ENCODE measurements at places on chromosomes 3 and 15. TPM values are rescaled to one million over a fixed set of nuclear protein-coding genes. Genes with fewer than 3 reads are reported as not detected.

GRCh38 chr3:63993653-63994079, 29.6 kb downstream of the PSMD6 start:
- DNase-seq: peak; percentile 77

DNA sequence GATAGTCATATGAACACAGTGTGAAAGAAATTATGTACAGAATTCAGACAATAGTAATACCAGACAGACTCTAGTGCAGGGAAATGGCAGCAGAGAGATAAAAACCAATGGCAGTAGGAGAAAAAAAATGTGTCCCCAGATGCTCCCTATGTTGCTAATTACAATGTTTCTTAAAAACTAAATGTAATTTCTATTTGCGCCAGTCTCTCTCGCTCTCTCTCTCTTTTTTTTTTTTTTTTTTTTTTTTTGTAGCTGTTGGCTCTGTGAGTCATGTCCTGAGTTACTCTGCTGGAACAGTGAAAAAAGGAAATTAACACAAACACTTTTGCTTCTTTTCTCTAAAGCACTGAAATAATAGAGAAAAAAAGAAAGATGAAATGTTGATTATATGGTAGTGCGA, 871.9 kb downstream of the GBE1 start:
- DNase-seq: no peak

CD80 gene
- not detected for total RNA-seq

DNA sequence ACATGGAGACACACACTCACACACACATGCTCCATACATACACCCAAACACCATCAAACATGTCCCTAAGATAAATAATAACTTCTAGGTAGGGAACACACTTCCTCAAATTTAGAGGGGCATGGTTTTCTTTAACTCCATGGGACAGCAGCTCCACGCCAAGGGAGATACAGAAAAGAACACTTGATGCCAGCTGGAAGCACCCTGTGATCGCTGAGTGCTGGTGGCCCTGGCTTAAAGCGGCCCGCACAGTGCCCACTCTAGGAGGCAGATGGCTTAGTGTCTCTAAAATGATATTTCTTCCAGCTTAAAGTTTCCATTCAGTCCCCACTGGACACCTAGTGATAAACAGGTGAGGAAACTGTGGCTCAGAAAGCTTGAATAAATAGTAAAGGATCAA, 232.9 kb downstream of the UACA start:
- no peak for DNase-seq

CHRNB4 gene
- total RNA-seq: not detected

- no peak for DNase-seq
Measured at GRCh38 chr3:78969483-78969882, 798.3 kb downstream of the ROBO1 start.

DNA sequence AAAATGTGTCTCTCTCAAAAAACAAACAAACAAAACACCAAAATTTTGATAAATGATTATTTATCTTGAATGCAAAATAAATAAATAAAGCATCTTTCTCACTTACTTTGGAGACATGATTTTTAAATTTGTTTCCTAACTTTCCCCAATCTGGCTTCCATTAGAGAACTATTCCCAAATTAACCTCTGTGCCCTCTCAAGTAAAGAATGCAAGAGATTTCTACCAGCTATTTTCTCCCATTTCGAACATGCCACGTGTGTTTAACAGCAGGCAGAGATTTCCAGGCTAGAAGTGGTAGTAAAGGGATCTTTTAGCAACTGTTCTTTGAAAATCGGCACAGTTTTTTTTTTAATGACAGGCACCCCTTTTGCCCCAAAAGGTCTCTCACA, 269.1 kb downstream of the SHQ1 start:
- no peak for DNase-seq

SLC6A1 gene
- not detected for total RNA-seq

DNA sequence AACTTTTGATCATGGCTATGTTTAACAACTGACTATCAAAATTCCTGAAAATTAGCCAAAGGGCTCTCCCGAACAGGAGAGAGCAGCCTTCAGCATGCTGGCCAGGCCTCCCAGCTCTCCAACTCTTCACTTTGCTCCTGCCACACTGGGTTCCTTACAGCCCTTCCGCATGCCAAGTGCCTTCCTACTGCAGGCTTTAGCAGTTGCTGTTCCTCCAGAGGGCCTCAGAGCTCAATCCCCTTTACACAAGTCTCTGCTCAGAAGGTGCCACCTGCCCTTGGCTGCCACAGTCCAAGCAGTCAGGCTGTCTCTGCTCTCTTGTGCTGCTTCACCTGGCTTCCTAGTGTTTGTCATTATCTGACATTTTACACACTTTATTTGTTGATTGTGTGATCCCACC, 553.1 kb upstream of the PPP2R3A start:
- DNase-seq: no peak

GRCh38 chr3:141575879-141576743, 89.3 kb downstream of the RASA2 start:
- peak; percentile 28 for DNase-seq

ERICH6 gene
- under 0.01 TPM for total RNA-seq

- no peak for DNase-seq
Measured at GRCh38 chr3:111112913-111113312, 41.3 kb downstream of the NECTIN3 start.

DNA sequence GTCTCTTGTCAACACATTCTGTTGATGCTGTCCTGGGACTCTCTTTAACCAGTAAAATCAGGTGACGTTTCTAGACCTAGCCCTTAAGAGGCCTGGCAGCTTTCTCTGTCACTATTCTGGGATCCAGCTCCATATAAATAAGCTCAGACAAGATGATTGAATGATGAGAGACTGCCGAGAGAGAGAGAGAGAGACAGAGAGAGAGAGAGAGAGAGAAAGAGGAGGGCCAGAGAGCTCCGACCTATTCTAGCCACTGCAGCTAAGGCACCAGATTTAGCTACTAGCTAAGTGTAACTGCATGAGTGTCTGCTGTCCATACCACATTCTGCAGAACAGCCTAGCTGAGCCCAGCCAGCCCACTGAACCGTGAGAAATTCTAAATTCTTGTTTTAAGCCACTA, 36.1 kb upstream of the CTXND1 start:
- no peak for DNase-seq

PLSCR4 gene
- total RNA-seq: 0.26 TPM

DNA sequence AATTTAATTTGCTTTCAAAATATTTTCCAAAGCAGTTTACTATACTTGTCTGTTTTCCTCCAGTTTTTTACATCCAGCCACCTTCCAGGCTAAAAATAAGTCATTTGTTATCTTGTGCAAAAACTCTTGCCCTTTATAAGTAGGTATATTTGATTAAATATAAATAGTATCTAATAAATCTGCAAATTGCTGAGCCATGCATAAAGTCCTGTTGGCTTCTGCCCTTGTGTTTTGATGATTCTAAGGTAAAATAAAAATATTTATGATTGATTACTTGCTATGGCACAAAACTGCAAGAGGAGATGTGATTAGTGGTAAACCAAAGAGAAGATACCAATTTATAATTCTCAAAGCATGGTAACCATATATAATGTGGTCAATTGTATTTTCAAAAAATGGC, 1026.7 kb downstream of the EPHA3 start:
- DNase-seq: no peak

DNA sequence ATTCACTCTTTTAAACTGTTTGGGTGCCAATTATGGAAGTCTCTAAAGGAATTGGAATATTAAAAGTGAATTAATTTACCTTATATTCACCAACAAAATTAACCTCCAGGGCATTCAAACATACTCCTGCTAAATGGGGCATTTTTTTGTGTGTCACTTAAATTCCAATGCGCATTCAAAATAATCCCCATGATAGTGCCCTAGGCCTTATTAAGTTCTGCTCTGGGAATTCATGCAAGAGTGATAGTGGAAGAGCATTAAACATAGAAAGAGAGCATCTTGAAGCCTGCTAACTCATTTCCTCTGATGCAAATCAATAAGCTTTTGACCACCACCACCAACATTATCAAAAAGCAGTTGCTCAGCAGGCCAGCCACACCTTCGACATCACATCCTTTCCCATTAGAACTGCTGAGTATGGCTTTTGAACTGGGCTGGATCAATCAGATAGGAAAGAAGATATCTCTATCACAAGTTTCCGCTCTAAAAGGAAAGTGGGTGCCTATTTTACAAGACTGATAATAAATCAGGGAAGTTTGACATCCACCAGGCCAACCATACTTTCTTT, 156.7 kb downstream of the TMCO5A start:
- DNase-seq: no peak

LMAN1L gene
- total RNA-seq: under 0.01 TPM

DNA sequence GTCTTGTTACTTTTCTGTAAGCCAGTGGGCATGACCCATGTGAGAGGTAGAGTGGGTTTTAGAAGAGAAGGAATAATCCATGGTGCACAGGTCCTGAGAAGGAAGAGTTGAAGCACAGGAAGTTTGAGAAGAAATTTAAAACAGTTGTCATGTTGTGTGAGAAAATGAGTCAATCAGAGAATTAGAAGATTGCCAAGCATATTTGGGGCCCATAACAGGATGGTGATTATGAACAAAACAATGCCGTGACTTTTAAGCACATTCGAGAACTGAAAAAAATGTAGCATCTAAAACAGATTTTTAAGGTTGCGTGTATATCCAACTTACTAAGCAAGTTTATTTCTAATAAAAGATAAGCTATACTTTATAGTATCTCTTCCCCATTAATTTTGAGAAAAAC, 198.7 kb downstream of the RORA start:
- no peak for DNase-seq

GRCh38 chr15:74901612-74902063, 5.0 kb downstream of the FAM219B start:
- DNase-seq: peak; percentile 43

GRCh38 chr3:174206607-174207192, 652.4 kb upstream of the NAALADL2 start:
- DNase-seq: no peak

DNA sequence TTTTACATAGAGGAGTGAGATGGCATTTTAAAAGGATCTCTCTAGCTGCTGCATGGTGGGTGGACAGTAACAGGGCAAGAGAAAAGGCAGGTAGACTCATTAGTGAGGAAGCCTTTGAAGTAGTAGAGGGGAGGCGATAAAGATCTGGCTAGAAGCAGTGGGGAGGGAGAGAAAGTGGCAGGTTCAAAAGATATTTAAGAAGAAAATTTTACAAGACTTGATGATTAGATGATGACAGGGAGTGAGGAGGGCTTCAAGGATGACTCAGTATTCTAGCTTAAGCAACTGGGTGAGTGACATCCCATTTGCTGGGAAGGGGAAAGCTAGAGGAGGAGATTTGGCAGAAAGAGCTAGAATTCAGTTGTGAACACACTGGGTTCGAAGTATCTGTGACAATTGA, 3.8 kb upstream of the BRPF1 start:
- DNase-seq: peak; percentile 50

DNA sequence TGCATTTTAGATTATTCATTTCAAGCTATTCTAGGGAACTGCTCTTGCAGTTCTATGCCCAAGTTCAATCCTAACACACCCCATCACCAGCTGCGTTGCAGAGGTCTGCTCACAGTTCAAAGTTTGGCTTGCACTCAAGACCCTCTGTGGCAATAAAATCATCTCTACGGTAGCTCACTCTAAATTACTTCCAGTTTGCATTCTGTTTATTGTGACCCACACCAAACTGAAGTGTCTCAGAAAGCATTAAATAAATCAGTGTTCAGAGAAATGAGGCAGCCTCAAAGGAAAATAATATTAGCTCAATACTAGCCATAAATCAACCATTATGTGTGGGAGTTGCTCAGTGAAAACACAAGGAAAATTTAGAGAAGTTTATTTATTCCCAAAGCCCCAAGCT, 250.3 kb downstream of the MAGI1 start:
- DNase-seq: no peak

IMPG2 gene
- 0.13 TPM for total RNA-seq

DNA sequence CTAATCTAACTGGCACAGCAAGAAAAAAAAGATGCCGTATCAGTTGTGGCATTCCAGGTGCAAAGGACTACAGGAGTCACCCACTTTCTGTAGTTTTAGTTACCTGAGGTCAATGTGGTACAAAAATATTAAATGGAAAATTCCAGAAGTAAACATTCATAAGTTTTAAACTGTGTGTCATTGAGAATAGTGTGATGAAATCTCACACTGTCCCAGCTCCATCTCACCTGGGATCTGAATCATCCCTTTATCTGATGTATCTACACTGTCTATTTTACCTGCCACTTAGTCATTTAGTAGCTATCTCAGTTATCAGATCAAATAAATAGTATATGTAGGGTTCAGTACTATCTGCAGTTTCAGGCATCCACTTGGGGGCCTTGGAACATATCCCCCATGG, 26.7 kb downstream of the GBE1 start:
- DNase-seq: peak; percentile 83

DNA sequence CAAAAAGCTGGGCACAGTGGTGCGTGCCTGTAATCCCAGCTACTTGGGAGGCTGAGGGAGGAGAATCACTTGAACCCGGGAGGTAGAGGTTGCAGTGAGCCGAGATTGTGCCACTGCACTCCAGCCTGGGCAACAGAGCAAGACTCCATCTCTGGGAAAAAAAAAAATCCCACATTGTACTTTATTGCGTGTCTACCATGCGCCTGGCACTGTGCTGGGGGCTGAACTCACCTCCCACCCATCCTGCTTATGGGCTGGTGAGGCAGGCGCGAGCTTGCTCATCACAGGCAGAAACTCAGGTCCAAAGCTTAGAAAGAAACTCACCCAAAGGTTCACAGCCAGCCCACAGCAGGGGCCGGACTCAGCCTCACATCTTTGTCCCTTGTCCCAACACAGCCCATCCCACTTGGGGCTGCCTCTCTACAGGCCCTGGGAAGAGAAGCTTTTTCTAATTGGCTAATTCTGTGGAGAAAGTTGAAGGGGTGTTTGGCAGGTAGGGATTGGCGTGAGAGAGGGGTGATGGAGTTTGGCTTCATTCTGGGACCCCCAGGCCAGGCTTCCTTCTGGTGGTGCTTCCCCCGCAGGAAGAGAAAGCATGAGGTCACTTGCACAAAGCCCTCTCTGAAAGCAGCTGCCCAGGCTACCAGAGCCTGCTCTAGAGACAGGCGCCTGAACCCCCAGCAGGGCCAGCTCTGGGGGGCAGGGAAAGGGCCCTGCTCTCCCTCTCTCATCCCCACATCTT, 122.6 kb upstream of the SMAD3 start:
- no peak for DNase-seq

KLHL40 gene
- total RNA-seq: not detected

DNA sequence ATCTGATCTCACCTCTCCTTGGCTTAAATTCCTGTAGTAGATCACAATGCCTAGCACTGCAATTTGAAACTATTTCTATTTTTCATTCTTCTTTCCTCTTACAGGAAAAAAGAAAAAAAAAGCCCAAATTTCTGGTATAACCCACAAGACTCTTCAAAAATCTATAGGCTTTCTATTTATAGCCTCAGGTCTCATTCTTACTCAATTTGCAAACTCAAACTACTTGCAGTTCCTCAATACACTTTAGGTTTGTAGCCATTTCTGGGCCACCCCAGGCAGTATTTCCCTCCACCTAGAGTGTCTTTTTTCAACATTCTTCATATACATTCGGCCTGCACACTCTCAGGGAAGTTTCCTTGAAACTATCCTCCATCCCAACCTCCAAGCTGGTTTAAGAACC, 169.0 kb downstream of the TBC1D5 start:
- DNase-seq: no peak

HESX1 gene
- 0.26 TPM for total RNA-seq

CPLX3 gene
- not detected for total RNA-seq

TMEM108 gene
- not detected for total RNA-seq

- DNase-seq: no peak
Measured at GRCh38 chr3:150419959-150420358, 11.9 kb downstream of the TSC22D2 start.

- no peak for DNase-seq
Measured at GRCh38 chr3:187746442-187747281, 1.4 kb upstream of the BCL6 start.

All from bronchial epithelial cell (primary cell).